Activated T-cell treated with anti-CD3 and anti-CD28 coated beads, Interleukin-2, amount 50 U/mL, for 4 hours (primary cell): ENCODE measurements at places on chromosomes 3 and 15.

DNA sequence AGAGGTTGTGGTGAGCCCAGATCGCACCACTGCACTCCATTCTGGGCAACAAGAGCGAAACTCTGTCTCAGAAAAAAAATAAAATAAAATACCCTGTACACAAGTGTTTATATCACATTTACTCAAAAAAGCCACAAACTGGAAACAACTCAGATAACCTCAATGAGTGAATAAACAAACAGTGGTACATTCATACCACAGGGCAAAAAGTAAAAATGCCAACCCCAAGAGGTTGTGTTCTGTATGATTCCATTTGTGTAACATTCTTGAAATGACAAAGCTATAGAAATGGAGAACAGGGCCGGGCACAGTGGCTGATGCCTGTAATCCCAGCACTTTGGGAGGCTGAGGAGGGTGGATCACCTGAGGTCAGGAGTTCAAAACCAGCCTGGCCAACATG is 12.9 kb downstream of the EDC3 start:
- DNase-seq: no peak

DNA sequence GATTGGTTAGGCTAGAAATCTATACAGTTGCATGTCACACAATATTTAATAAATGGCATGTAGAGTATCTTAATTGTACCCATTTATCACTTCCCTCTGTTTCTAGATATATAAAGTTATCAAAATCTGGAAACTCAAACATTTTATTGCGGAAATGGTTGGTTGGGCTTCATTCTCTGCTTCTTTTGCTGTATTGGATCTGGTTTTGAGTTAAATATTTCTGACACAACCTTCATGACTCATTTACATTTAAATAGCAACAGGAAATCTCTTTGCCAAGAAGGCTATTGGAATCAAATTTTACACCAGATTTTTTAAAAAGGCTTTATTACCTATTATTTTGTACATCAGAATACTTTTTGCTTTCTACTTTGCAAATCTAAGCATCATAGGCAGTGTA is 153.8 kb downstream of the EBLN2 start:
- DNase-seq: no peak

GRCh38 chr3:127185962-127186674 is 6.8 kb upstream of the PRR23E start:
- DNase-seq: no peak

DNA sequence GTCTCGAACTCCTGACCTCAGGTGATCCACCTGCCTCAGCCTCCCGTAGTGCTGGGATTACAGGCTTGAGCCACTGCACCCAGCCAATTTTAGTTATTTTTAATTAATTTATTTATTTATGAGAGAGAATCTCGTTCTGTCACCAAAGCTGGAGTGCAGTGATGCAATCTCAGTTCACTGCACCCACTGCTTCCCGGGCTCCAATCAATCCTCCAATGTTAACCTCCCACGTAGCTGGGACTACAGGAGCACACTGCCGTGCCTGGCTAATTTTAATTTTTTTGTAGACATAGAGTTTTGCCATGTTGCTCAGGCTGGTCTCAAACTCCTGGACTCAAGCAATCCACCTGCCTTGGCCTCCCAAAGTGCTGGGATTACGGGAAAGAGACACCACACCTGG is 137.9 kb downstream of the TCF12 start:
- DNase-seq: no peak

DNA sequence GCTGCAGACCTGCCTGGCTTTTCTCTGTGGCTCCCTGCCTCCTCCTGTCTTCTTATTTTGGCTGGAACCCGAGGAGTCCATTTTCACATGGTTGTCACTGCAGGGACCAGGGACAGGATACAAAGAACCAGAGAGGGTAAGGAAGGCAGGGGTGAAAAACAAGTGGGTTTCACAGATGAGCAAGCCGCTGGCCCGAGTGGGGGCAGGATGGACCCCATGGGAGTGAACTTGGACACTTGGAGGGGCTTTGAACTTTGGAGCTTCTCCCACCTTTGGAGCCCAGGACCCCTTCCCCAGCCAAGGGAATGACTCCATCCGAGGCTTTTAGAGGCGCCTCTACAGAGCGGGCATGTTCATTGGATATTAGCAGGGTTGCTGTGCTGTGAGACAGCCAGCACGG is 26.9 kb upstream of the ADCY5 start:
- no peak for DNase-seq

GRCh38 chr3:128412180-128413002 is 54.3 kb downstream of the DNAJB8 start:
- DNase-seq: no peak

DNA sequence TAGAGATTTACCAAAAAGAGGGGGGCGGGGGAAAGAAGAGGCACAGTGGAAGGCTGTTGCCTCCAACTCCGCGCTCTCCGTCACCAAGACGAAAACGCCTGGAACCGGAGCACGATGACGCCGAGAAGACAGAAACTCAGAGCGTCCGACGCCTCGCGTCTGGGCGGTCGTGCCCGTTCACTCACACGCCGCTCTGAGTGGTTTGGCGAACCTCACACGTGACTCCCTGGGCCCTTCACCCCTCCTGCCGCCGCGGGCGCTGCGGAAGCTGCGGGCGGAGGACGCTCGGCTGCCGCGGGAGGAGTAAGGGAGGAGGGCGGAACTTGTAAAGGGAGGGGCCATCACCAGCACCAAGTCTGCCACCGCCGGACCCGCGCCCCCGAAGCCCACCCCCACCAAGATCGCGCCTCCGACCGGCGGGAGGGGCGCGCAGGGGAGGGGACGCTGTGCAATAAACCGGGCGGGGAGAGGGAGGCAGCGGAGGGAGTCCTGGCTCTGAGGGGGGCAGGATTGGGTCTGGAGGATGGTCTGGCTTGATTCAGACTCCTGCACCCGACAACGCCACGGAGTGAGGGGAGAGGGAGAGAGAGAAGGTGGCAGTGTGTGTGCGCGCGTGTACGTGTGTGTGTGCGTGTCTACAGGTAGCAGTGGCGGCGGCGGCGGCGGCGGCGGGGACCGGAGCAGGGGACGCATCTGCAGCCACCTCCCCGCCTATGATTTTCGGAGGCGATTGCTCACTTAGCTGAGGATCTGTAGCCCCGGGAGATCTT is 1.9 kb upstream of the NLGN1 start:
- no peak for DNase-seq

- no peak for DNase-seq
These were observed 31.4 kb upstream of the POU1F1 start for GRCh38 chr3:87307805-87308204.

- DNase-seq: no peak
These were observed 5.6 kb upstream of the DLL4 start for GRCh38 chr15:40923551-40923950.

- DNase-seq: no peak
These were observed 198.6 kb upstream of the FEZF2 start for GRCh38 chr3:62571916-62572315.

DNA sequence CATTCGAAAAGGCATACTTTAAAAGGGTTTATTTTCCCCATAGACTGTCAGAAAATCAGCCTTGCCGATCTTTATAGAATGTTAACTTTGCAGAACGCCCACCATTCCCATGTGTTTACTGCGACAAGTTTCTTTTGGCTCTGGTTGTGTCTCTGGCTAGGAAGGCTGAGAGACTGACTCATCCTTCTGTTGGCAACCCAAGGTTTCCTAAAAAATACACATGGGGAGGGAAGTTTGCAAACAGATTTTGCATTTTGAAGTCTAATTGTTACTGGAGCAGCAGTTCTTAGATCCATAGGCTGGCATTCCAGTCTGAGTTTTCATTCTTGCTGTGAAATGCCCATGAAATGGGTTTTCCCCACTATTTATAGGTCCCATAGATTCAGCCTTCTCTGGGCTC is 37.9 kb upstream of the MINAR1 start:
- no peak for DNase-seq

DNA sequence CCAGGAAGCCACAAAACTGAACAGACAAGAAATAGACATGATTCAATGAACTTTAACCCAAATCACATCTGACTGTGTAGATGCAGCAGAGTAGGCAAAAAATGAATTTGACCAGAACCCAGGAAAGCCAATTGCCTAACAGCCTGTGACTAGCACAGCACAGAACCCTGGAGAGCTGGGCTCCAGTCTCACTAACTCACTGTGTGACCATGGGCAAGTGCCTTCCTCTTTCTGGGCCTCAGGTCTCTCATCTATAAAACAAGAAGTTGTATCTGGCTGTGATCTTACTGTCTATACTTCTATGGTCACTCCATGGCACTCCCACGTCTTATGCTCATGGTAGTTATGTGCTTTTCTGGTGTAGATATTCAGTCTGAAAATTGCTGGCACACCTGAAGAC is 48.1 kb upstream of the USP3 start:
- DNase-seq: no peak

- no peak for DNase-seq
These were observed 908.1 kb upstream of the ALCAM start for GRCh38 chr3:104458657-104459056.
